Omental fat pad (tissue), 4 donors: ENCODE measurements at places on chromosomes 3 and 15.

GRCh38 chr15:64781299-64781698, 5.9 kb upstream of the RBPMS2 start:
- DNase-seq, result no peak

GRCh38 chr15:48289628-48290027, 41.6 kb upstream of the DUT start:
- no peak for DNase-seq

- DNase-seq, result no peak
Measured at GRCh38 chr15:26504009-26504408, 268.9 kb downstream of the GABRB3 start.

- no peak for DNase-seq
Measured at GRCh38 chr3:162704799-162705385, 1208.3 kb downstream of the OTOL1 start.

GRCh38 chr3:38031022-38031994, 1.9 kb upstream of the PLCD1 start:
- peak; percentile 51 for DNase-seq

GRCh38 chr3:5376761-5377160, 189.3 kb downstream of the EDEM1 start:
- no peak for DNase-seq

- DNase-seq, result no peak
Measured at GRCh38 chr15:67133738-67134066, 68.3 kb downstream of the SMAD3 start.

DNA sequence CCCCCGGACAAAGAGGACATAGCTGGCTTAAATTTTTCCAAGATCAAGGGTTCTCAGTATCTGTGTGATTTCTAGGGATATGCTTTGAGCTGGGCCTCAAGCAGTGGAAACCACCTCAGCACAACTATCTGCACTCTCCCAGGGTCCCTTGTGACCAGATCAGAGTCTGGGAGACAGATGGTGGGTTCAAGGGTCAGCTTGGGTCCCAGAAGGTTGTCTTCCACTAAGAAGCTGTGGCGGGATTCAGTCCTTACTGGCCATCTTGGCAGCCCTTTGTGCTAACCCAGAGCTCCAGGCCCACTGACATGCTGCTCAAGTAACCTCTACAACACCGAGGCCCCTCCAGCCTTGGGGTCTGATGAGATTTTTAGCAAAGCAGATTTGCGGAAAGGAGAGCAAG, 2.7 kb downstream of the INSYN1 start:
- no peak for DNase-seq

DNA sequence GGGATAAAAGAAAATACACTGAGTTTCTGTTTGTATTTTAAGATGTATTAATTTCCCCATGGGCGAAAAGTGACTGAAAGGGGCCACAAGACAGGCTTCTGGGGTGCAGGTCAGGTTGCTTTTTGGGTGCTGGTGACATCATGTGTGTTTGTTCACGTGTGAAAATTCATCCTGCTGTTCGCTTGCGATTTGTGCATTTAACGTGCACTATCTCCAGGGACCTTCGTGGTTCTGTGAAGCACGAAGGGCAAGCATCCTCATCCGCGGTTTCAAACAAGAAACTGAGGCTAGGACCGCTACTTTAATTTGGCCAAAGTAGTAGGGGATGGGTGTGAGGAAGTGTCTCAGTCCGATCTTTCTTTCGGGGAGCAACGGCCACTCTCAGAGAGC, 1.6 kb upstream of the SMAD6 start:
- DNase-seq, result no peak

GRCh38 chr3:112814266-112814665, 32.4 kb downstream of the CD200R1L start:
- DNase-seq, result no peak

DNA sequence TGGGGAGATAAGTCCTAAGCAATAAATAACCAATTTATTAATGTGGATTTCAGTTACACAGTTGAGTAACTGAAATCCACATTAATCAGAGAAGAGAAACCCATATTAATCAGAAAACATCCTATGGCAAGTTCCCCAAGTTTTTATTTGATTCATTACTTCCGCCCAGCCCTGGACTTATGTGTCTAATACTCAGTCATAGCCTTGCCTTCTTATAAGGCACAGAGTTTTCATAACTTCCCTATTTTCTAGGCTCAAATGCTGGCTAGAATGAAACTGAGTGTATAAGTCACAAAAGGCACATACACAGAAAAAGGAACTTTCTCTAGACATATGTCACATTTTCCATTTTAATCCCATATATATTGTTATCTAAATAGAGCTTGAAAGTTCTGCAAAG, 28.8 kb downstream of the CD47 start:
- no peak for DNase-seq

DNA sequence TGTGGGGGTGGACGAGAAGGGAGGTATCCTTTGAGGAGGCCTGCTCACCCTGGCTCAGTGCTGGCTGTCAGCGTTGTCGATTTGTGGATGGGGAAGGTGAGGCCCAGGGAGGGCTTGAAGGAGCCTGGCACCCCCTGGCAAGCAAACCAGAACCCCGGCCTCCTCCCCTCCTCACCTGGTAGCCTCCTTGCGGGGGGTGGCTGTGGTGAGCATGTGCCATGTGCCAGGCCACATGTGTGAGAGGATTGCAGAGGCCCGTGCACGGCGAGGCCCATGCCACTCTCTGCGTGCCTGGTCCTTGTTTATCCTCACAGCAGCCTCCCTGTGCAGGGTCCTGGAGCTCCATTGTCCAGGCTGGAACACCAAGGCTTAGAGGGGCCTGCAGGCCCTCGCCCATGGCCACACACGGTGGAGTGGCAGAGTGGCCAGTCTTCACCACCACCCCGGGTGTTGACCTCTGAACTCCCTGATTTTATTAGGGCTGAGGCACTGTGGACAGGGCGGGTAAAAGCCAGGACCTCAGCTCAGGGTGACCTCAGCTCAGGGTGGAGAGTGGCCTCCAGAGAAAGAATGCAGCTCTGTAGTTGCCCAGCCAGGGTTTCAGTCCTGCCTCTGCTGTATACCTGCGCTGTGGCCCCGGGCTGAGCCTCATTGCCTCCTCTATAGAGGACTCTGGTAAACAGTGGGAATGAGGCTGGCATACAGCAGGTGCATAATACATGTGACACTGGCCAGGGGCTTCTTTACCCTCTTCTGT, 29.1 kb downstream of the HDAC11 start:
- no peak for DNase-seq

- DNase-seq, result no peak
Measured at GRCh38 chr3:41318520-41318919, 119.2 kb downstream of the CTNNB1 start.

DNA sequence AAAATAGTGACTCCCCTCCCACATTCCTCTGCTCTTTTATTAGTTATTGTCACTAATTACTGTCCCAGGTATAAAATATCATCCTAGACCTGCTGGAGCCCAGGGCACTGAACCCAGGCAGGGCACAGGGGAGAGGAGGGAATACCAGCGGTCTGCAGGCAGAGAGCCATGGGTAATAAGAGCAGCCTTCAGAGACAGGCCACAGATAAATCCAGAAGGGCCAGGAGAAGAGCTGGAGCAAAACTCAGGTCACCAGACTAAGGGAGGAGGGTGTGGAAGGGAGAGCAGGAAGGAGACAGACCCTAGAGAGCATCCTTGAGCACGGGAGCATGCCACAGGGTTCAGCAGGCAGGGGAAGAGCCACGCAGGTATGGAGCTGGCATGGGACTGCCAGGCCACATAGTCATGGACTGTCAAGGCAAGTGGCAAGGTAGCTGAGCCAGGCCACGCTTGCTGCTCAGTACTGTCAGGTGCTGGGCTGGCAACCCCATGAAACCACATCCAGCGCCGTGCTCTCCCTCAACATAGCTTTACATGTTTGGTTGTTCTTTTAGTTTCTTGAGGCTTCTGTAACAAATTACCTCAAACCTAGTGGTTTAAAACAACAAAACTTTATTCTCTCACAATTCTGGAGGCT, 15.6 kb upstream of the CAPN3 start:
- DNase-seq, result no peak

- DNase-seq, result peak; percentile 28
Measured at GRCh38 chr3:32296251-32297204, 58.0 kb downstream of the CMTM8 start.

GRCh38 chr3:99867594-99868310, 50.1 kb downstream of the CMSS1 start:
- no peak for DNase-seq

- DNase-seq, result no peak
Measured at GRCh38 chr3:23904545-23904944, 12.2 kb downstream of the NKIRAS1 start.

DNA sequence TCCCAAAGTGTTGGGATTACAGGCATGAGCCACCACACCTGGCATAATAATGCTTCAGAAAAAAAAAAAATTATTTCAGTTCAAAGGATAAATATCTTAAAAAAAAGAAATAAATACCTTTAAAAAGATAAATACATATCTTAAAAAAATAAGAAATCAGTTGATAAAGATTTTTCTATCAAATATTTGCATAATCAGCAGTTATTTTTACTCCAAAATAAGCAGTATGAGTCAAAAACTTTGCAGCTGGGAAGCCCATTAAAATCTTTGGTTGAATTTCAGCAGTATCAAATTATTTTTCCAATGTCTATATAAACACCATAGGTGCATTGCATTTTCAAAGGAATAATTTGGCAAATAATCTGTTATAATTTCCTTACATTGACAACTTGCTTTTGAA, 202.5 kb downstream of the KBTBD8 start:
- no peak for DNase-seq

DNA sequence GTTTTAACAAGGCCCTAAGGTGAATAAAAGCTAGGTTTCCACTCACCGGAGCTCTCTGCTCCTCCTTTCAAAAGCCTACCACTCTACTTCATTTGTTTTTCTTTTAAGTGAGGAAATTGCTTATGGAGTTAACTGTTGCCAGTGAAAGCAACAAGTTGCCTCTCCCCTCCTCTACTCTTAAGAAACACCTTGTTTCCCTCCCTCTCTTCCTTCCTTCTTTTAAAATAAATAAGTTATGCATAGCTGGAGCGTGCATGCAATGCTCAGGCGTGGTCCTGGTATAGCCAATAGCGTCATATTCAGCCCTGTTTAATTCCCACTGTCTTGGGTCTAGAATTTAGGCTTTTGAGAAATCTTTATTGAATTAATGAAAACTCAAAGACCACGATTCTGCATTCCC, 101.1 kb upstream of the IGF1R start:
- DNase-seq, result no peak

DNA sequence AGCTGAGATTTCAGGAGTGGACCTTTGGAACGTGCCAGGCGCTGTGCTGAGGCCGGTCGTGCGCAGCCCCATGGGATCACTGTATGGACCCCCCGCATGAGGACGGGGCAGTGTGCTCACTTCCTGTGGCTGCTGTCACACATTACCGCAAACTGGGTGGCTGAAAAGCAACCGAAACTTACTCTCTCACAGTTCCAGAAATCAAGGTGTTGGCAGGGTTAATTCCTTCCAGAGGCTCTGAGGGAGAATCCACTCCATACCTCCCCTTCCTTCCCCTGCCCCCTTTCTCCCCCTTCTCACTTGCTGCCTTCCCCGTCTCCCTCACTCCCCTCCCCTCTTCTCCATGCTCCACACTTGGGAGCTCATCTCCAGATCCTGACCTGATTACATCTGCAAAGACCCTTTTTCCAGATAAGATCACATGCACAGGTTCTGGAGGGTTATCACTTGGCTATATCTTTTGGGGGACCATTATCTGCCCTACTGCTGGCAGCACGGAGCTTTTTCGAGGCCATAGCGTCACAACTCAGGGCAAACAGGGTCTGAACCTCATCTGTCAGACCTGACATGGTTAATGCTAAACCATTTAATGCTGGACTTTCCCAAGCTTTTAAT, 41.2 kb downstream of the KLF13 start:
- no peak for DNase-seq

GRCh38 chr3:23430781-23431398, 227.8 kb downstream of the UBE2E2 start:
- DNase-seq, result no peak

GRCh38 chr15:57213862-57214261, 162.4 kb upstream of the CGNL1 start:
- no peak for DNase-seq

GRCh38 chr3:14488286-14489041, 51.7 kb downstream of the GRIP2 start:
- no peak for DNase-seq

DNA sequence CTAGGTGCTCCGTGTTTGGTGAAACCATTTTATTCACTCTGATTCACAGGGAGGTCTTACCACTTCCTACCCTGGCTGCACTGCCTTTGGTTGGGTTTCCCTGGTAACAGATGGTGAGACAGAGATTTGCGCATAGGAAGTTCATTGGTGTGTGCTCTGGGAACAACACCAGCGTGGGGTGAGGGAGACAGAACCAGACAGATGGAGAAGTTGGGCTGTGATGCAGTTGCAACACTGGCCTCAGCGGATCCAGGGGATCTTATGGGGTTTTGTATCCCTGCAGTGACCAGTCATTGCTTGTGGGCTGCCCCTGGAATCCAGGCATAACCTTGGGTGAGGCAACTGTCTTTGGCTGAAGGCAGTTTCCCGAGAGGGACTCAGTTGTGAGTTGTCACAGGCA, 12.5 kb upstream of the IL16 start:
- DNase-seq, result no peak

GRCh38 chr15:69951256-69951897, 146.3 kb downstream of the TLE3 start:
- DNase-seq, result no peak

DNA sequence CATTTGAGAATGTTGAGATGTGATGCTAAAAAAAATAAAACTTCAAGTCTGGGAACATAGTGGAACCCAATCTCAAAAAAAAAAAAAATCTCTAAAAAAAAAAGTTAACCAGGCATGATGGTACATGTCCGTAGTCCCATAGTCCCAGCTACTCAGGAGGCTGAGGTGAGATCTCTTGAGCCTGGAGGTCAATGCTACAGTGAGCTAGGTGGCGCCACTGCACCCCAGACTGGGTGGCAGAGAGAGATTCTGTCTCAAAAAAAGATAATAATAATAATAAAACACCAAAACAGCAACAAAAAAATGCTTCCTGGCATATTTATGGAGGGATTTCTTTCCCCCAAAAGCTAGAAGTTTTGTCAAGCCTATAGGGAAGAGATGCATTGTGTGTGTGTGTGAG, 361.6 kb downstream of the ROBO1 start:
- no peak for DNase-seq

GRCh38 chr3:171980578-171981270, 58.7 kb upstream of the FNDC3B start:
- no peak for DNase-seq

DNA sequence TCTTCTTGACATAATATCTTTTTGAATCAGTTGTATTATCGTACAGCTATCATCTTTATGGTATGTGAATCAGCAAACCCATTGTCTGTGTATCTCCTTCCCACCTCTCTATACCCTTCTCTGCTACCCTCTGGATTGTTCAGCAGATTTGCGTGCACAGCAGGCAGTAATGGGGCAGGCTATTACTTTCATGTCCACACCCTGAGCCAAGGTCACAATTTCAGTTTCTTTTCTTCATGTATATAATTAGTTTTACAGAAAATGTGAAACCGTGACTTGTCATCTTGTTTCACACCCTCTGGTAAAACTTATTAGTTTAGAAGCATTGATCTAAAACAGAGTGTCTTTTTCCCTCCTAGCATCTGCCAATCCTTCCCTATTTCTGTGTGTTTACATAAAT, 770.4 kb upstream of the SEMA6D start:
- no peak for DNase-seq

GRCh38 chr15:80706161-80706560, 11.1 kb downstream of the ABHD17C start:
- DNase-seq, result no peak
